Activated CD4-positive, alpha-beta T cell treated with anti-CD3 and anti-CD28 coated beads, Interleukin-2, amount 50 U/mL, for 24 hours (primary cell): ENCODE measurements at places on chromosomes 6 and 20.

GRCh38 chr6:162099685-162100084 is 627.9 kb downstream of the PRKN start:
- no peak for DNase-seq

GRCh38 chr20:52923123-52923937 is 48.8 kb upstream of the TSHZ2 start:
- no peak for DNase-seq

DNA sequence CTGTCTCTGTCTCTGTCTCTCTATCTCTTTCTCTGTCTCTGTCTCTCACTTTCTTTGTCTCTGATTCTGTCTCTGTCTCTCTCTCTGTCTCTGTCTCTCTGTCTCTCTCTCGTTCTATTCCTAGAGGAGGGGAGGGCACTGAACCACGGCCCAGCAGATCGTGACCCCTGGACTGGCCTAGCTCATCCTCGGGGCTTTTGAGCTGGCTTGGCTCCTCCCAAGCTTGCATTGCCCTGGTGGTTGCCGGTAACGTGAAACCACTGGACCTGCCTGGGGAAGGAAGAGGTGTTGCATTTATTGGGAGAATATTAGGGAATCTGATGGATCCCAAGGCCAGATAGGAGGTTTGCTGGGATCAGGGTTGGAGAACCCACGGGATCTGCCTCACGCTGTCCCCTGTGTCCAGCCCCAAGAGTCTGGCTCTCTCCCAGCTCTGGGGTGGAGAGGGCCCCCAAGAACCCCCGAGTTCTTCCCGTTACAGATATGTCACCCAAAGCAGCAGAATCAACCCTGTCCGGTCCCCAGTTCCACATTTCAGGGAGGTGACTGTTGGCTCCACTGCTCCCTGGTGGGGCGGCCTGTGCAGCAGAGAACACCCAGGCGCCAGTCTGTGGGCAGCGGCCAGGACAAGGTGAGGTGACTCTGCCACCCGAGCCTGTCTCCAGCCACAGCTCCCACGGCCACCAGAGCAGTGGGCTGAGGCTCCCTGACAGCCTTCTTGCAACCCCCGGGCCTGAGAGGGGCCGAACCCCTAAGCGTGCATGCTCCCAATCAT is 228.3 kb downstream of the TTLL2 start:
- DNase-seq = no peak

- DNase-seq = no peak
These were observed 126.7 kb downstream of the UNC5CL start for GRCh38 chr6:40912158-40912946.

DNA sequence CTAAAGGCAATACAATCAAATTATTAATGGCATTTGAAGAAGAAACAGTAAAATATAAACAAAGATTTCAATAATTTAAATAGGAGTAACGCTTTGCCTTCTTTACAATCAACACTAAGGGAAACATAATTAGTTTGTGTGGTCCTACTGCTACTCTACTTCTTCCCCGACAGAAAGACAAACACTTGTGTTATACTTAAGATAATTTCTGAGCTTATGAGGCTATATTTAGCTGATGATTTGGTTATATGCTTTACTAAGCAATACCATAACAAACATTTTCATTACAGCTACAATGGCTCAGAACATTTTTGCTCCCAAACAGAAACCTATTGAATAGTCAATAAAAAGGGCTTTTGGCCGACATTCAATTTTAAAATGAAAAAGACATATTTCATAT is 1217.2 kb upstream of the GJE1 start:
- DNase-seq = no peak

DNA sequence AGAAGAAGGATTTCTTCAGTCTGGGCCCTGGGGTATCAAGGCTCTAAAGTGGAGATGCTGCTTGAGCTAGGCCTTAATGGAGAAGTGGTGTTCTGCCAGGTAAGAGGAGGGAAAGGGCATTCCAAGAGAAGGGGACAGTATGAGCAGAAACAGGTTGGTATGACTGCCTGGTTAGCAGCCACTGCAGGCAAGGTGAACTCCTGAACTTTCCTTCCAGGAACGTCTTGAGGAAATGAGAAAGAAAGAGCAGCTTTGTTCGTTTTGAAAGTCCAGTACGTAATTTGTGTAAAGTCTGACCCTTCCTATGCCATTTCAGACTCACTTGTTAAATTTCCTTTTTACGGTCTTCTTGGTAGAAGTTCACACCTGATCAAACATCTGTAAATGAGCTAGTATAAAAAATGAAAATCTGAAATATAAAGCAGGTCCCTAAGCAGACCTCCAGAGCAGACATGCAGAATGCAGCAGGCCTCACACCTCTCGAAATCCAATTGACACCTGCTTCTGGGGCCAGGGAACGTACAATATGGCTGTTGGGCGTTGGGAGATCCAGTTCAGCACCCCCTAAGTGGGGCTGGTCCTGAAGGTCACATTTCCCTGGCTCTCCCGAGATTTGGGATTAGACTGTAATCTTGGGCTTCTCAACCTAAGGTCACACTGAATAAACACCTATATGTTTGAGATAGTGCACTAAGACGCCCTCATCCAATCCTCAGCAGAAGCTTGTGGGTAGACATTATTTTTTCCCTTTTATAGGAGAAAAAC is 33.6 kb downstream of the MYLK4 start:
- DNase-seq = no peak

DNA sequence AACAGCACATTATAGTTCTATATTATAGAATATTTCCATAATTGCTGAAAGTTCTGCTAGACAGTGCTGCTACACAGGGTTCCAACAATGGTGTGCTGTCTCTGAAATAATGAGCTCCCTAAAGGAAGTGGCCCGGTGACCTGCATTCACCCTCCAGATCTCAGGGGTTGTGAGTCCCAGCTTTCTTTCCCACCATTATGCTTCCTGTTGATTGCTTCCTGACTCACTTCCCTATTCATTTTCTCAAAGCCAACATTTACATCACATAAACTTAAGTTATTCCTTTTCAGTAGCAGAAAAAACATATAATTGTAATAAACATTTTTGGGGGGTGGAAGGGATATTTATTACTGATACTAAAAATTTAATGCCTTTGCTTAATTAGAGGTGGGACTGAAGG is 12.9 kb upstream of the CCN6 start:
- DNase-seq = no peak

GRCh38 chr6:90119618-90120017 is 177.0 kb downstream of the BACH2 start:
- DNase-seq = no peak

GRCh38 chr6:34585512-34586061 is 29.5 kb upstream of the SPDEF start:
- no peak for DNase-seq

DNA sequence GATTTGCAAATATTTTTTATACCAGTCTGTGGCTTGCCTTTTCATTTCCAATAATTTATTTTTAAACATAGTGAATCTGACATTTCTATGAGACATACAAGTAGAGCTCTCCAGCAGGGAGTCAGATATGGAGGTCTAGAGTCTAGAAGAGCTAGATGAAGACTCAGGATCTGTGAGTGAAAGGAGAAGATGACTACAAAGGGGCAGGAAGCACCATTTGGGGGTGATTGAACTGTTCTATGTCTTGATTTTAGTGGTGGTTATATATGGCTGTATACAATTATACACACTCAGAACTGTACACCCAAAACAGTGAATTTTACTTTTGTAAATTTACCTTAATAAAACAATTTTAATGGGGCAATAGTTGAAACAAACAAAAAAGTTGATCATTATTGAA is 127.9 kb upstream of the BACH2 start:
- no peak for DNase-seq

DNA sequence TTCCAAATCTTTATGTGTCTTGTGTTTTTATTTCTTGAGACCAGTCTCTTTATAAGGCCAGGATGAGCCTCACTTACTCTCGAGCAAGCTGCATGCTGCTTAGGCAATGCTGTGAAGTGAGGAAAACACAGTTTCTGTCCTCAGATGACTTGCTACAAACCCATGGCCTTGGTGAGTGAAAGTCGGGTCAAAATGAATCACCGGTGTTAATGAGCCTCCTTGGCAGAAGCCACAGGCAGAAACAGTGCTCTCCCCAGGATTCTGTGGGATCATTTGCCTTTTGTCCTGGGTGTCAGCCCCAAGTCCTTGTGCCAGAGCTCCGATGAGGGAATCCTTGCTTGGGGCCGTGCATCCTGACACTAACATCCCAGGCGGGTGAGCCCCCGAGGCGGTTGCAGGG is 482.5 kb downstream of the QKI start:
- no peak for DNase-seq

DNA sequence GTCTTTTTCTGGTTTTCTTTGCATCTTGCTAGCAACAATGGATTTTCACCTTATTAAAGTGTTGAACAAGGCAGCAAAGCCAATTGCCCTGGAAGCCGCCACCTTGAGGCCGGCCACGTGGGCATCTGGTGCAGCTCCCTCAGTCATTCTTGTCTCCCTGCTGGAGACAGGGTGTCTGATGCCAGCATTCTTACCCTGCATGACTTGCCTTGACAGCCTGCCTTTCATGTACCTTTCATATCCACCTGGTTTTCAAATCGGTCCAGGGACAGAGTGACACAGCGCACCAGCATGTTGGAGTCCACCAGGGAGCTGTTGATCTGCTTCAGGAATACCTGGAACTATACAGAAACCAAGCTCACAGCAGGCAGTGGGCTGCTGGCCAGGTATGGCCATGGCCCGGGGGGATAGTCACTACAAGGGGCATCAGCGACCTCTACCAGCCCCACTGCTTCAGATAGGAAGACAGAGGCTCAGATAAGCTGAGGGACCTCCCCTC is 49.8 kb downstream of the MYH7B start:
- no peak for DNase-seq

DNA sequence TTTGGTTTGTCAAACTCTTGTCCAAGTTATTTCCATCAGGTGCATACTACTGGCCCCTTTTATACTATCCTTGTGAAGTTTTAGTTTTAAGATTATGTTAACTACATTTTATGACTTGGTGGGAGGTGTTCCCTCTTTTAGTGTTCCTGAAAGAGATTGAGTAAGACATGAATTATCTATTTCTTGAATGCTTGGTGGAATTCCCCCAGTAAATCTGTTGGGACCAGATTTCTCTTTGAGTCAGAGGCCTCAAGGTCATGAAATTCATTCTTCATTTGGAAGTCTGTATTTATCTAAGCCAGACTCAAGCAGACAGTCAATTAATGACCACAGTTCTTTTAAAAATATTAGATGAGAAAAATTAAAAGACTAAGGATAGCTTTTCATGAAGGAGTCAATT is 81.3 kb downstream of the MOXD1 start:
- DNase-seq = no peak

GRCh38 chr6:152124429-152125074 is 317.1 kb downstream of the ESR1 start:
- DNase-seq = no peak
